Stimulated activated CD8-positive, alpha-beta memory T cell treated with anti-CD3 and anti-CD28 coated beads, Interleukin-4, amount 100 ng/mL, for 1 hour (primary cell): ENCODE measurements at places on chromosomes 11 and 22.

DNA sequence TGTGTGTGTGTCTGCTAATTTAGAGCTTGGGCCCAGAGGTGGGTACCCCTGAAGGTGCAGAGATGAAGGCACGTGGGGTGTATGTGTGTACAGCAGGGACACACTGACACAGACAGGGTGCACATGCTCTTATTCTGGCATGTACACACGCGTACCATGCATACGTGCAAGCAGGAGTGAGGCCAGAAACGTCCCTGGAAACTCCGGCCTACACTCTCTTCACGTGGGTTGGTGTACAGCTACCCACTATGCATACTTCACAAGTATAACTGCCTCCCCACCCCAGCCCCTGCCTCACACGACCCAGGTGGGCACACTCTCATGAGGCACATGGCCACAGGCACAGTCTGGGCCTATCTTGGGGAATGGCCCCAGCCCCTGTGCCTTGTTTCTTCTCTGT is 27.5 kb upstream of the JAM3 start:
- no peak for DNase-seq

DNA sequence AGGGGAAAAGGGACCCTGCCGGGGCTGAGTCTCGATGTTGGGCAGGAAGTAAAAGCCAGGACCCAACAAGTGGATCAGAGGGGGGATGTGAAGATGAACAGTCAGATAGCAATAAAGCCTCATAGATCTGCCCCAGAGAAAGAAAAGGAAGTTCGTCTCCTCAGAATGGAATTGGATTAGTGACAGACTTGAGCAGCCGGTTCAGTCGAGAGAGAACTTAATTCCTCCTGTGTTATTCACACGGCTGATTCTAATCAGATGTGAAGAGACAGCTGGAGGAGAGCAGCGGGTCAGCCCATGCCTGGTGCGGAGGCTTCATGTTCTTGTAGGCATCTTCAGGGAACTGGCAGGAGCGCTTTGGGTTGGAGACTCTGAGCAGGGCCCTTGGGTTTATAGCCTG is 29.3 kb upstream of the CABP7 start:
- no peak for DNase-seq

- no peak for DNase-seq
Observed at GRCh38 chr22:45548991-45549761, 46.5 kb downstream of the FBLN1 start.

GRCh38 chr22:44243761-44244160 is 63.0 kb downstream of the PARVG start:
- no peak for DNase-seq

DNA sequence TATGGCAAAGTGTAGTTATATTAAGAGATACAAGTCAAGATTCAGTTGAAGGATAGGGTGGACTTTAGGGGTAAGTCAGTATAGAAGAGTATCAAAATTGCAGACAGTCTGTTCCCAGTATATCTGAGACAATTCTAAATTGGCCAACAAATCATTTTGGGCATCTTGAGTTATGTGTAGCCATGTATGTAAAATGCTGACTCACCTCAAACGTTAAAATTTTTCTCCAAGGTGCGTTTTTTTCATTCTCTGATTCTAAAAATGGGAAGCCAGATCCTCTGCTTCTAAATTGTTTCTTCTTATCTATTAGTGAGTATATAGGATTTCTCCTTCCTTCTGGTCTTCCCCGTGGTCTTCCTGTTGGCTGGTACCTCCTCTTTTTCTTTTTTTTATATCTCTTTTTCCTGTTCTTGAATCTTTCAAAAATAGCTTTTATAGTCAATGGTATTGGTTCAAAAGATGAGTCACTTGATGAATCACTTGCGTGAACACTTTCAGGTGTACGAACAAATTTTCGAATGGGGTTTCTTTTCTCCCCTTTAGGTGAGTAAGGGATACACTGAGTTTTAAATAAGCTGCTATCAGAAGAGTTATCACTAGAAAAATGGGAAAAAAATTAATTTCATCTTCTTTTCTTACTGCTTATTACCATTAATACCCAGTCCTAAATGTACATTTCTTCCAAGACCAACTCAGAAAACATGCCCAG is 3.2 kb downstream of the TAF1D start:
- no peak for DNase-seq

DNA sequence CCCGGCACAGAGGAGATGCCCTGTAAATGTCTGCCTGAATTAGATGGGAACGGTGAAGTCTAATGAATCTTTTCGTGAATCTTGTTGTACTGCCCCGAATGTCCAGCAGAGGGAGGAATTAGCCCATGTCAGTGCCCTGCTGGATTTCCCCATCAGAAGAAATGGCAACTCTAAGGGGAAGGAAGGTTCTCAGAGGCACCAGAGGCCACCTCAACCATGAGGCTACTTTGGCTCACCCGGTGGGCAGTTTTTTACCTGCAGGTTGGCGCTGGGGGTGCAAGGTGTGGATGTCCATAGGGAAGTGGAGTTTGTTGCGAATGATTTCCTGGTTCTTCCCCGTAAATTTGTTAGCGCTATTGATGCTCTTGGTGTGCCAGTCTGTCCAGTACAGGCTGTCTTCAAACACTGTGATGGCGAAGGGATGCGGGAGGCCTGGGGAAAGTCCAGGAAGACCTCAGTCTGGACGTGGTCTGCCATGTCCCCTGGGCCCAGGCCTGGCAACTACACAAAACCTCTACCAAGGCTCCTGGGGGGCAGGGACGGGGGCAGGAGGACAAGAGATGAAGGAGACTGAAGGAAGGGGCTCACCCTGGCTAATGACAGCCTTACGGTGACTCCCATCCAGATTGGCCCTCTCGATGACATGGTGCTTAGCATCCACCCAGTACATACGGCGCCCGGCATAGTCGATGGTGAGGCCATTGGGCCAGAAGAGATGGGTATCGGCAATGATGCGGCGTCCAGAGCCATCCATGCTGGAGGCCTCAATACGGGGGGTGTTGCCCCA is 28.5 kb downstream of the LRP4 start:
- peak; percentile 61 for DNase-seq

- DNase-seq = no peak
Observed at GRCh38 chr11:16891165-16891564, 123.0 kb downstream of the PLEKHA7 start.

DNA sequence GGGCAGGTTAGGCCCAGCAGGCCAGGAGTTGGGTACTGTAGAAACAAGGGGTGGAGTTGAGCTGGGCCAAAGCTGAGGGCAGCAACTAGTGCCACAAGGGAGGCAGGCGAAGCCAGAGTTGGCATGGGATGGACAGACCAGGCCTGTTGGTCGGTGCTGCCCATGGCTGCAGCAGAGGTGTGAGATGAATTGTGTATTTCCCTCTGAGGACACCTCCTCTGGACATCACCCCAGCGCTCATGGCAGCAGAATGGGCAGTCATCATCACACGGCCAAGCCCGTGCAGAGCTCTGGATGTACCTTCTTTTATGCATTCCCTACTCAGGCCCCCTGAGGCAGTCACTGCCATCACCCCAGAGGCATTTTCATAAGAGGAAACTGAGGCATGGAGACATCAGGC is 20.3 kb downstream of the TAB1 start:
- DNase-seq = no peak

- no peak for DNase-seq
Observed at GRCh38 chr22:40434745-40435144, 64.4 kb downstream of the SGSM3 start.

- no peak for DNase-seq
Observed at GRCh38 chr11:122097419-122098001, 18.5 kb downstream of the BLID start.

- DNase-seq = no peak
Observed at GRCh38 chr11:94741022-94741679, 27.0 kb upstream of the AMOTL1 start.

DNA sequence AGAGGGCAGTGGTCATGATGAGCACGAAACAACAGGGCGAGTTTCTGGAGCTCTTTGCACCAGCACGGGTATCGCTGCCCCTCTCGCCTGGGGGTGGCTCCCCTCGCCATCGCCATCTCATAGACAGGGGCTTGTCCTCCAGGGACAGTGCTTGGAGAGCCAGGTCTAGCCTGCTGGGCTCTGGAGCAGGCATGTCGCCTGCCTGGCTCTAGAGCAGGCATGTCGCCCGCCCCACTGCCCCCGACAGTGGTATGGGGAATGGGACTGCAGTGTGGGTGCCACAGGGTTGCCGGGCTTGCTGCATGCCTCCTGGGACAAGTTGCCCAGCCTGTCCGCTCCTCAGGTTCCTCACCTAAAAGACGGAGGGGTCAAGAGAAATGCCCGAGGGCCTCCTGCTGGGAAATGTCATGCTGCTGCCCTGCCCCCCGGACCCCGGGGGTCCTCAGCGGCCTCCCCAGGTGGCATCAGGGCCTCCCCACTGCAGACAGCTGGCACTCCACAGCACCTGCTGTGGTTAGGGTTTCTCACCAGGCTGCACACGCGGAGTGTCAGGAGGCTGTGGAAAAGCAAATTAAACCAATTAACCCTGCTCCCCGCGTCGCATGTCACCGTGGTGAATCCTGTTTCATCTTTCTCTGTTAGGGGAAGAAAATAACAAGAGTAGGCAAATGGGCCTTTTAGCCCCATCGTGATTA is 403.0 kb downstream of the TBC1D22A start:
- no peak for DNase-seq

GRCh38 chr11:113623114-113623513 is 83.0 kb downstream of the TMPRSS5 start:
- no peak for DNase-seq

DNA sequence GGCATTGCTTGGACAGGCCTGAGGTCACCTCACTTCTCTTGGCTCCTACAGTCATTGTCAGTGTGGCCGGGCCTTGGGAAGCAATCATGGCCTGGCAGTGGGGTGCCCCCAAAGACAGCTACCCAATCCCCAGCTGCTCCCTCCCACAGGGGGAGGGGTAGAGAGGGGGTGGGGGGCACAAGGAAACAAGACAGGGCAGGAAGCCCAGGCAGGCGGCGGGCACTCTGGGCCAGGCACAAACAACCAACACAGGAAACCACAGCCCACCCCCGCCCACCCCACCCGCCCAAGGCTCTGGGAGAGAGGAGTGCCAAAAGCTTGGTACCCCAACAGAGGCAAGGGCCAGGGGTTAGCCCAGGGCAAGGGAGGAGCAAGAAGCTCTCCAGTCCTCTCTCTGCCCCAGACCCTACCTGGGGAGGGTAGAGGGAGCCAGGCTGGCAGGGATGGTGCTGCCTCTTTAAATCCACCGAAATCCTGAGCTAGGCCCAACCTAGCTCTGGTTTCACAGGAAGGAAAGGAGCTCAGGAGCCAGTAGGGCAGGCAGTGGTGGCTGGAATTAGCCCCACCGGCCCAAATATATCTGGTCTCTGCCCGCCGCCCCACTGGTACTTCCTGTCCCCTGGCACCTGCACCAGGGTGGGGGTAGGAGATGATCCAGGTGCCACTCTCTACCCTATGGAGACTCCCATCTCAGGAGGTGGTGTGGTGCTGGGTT is 12.2 kb downstream of the BCL9L start:
- DNase-seq = no peak

DNA sequence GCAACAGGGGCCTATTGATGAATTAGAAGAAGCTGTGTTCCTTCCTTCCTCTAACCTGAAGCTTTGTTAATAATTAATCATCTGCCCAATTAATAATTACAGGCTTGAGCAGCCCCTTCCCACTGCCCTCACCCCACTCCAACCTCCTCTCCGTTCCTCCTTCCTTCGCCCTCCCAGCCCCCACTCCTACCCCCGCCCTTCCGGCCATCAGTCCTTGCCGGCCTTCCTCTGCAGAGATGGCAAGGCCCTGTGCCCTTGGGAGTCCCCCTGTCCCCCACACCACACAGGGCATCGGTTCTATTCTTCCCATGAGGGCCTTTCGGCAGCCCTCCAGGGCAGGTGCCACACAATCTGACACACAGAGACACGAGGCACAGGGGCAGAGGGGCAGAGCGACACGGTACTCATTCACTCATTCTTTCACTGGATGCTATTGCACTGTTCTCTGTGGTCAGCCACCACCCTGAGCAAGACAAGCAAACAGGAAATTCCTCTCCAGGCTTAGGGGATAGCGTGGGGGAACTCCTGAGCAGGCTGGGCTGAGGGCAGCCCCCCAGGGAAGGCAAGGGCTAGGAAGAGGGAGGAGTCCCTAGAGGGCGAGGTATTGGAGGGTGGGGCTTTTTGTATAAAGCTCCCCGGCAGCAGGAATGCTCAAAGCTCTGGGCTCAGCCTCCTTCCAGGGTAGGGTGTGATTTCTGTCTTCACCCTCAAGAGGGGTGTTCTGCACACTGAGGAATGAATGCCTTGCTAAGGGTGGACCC is 14.7 kb downstream of the MGAT3 start:
- DNase-seq = no peak

DNA sequence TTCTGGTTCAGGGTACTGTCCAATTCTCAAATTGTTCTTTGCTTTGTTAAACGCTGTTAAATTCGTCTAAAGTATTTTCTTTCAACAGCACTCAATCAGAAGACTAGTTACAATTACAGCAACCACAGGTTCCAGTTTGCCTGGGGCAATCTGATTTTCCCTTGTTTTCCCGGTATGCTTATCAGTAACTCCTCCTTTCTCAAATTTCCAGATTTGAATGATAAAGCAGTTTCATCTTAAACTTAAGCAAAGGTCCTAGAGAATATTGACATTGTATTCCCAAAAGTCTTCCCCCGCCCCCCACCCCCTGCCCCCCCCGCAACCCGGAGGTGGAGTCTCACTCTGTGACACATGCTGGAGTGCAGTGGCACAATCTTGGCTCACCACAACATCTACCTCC is 10.5 kb upstream of the USP28 start:
- no peak for DNase-seq

DNA sequence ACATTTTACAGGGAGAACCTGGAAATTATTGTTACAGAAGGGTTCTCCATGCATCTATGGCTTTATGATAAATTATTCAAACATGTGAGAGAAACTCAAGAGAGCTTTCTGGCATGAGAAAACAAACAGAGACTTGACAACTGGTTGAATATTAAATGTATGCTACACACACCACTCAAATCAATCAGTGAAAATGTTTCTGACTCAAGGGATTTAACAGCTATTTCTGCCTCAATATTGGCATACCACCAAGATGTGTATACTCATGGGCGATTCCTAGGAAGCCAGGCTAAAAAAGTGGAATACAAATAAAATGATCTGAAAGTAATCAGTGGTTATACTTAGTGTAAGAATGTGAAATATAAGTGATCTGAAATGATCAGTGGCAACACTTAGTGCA is 15.8 kb upstream of the OR51T1 start:
- no peak for DNase-seq

DNA sequence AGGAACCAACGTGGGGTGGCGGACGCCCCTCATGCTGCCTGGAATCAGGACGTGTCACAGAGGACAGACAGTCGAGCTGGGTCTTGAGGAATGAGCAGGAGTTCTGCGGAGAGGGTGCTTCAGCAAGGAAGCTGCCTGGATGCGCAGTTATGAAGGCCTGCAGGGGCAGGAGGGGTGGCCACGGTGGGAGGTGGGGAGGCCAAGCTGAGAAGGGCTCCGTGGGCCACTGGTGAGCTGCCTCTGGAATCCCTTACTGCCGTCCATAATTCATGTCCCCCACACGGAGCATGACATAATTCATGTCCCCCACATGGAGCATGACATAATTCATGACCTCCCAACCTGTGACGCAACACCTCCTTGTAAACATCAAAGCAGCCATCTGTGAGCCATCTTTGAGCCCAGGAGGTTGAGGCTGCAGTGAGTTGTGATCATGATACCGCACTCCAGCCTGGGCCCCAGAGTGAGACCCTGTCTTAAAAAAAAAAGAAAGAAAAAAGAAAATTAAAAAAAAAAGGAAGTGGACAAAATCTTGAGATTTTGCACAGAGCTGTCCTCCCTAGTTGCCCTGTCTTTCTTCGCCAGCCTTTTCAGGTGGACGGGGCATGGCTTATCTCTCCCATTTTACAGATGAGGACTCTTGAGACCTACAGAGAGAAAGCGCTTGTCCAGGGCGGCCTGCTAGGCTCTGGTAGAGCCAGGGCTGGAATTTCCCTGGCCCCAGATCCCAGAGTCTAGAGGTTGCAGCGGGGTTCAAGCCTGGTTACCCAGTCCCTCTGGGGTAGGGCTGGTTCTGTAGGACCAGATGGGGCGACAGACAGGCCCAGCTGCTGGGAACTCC is 24.3 kb upstream of the PICK1 start:
- no peak for DNase-seq
